ENCODE measurements at places on chromosomes 4 and X.

DNA sequence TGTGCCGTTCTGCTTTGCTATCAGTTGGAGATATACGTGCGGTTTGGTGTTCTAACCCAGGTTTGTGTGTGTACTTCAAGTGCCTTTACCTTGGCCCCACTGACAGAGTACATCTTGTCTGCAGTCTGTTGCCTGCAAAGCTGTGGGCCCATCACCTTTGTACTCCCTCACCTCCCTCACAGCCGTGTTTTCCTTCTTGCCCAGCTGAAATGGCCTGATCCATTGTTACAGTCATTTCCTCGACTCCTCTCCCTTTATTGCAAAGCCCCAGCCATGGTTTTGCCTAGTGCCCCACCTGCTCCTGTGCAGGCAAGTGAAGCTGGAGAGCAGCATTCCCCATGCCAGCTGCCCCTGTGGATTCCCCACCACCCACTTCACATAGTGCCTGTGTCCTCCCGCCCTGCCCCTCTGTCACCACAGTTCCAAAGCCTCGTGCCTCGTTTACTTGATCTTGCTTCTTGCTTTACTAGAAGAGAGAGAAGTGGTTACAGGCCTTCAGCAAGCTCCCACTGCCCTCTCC lies 55.2 kb upstream of the TLR2 start:
- no peak for DNase-seq

DNA sequence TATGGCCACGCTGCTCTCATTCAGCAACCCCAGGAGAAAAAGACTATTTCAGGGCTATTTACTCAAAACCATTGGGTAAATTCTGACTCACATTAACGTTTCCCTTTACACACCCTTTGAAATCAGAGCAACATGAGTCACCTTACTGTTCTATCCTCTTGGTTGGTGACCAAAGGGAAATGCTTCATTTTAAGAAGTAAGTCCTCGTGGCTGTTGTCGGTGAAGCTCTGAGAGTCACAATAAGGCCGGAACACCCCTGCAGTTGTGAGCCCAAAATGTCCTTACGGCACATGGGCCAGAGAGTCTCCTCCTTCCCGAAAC lies 56.3 kb upstream of the SPRY1 start:
- no peak for DNase-seq

DNA sequence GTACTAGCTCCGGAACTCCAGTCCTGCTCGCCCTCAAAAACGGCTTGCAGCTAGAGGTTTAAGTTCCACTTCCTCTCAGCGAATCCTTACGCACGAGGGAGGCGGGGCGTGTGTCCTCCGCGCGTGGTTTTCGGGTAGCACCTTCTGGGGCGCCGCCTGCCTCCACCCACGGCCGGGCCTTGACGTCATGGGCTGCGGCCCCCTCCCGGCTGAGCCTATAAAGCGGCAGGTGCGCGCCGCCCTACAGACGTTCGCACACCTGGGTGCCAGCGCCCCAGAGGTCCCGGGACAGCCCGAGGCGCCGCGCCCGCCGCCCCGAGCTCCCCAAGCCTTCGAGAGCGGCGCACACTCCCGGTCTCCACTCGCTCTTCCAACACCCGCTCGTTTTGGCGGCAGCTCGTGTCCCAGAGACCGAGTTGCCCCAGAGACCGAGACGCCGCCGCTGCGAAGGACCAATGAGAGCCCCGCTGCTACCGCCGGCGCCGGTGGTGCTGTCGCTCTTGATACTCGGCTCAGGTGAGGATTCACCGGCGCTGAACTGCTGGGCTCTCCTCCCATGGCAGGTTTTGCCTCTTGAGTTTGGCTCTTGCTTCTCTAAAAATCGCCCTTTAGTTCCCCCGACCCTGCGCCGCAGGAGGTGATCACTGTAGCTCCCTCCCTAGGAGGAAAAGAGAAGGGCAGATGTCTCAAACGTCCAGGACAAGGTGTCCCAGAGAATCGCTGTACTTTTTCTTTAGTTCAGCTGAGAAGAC lies at the start of gene AREG:
Gene AREG (plus strand): TSS at position 246 of the 752 bp plus-strand sequence. CDS start 210 bp downstream, at position 456.
- DNase-seq = peak; percentile 71

- no peak for DNase-seq
These were observed 33.0 kb downstream of the CISD2 start for GRCh38 chr4:102901804-102902203.

GRCh38 chr4:158090323-158090722 lies 82.5 kb downstream of the GASK1B start:
- no peak for DNase-seq

DNA sequence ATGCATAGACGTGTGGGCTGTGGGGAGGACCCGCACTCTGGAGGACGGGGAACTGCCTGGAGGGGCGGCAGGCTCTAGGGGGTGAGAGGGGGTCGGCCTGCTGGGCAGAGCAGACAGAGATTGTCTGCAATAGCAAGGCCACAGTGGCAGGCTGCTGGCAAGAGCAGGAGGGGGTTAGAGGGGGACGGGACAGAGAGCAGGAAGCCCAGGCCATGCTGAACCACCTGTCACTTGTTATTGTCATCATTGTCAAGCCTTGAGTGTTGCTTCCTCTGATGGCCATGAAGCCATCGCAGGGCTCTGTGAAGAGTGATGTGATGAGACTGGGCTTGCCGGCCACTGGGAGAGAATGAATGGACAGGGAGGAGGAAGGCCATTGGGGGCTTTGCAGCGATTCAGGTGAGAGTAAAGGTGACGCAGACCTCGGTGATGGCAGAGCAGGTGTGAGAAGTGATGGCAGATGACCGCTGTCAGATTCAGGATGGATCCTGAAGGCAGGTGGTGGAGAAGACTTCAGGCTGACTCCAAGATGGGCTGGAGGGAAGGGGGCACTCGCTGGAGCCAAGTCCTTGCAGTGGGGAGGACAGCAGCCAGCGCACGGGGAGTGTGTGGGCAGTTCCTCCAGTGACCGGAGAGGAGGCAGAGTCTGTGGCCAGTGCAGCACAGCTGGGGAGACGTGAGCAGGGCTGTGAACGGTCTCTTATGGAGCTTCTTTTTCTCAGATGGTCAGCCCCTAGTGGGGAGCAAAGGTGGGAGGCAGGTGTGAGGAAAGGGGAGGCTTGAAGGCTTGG lies 43.6 kb downstream of the HTT-AS start:
- DNase-seq = peak; percentile 47

DNA sequence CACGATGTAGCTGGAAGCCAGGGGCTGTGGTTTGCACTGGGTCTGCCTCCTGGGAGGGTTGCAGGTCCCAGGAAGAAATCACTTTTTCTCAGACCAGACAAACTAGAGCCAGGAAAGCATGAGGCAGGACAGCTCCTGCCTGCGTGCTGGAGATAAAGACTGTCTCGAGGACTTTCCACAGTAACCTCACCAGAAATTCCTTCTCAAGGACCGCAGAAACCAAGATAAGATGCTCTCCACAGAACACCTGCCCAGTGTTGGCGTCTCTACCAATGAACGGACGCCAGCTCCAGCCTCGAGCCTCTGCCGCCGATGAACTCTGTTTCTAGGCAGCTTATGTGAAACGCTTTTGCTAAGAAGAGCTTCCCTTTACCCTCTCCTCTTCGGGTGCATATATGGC lies 76.9 kb upstream of the AFAP1 start:
- no peak for DNase-seq

DNA sequence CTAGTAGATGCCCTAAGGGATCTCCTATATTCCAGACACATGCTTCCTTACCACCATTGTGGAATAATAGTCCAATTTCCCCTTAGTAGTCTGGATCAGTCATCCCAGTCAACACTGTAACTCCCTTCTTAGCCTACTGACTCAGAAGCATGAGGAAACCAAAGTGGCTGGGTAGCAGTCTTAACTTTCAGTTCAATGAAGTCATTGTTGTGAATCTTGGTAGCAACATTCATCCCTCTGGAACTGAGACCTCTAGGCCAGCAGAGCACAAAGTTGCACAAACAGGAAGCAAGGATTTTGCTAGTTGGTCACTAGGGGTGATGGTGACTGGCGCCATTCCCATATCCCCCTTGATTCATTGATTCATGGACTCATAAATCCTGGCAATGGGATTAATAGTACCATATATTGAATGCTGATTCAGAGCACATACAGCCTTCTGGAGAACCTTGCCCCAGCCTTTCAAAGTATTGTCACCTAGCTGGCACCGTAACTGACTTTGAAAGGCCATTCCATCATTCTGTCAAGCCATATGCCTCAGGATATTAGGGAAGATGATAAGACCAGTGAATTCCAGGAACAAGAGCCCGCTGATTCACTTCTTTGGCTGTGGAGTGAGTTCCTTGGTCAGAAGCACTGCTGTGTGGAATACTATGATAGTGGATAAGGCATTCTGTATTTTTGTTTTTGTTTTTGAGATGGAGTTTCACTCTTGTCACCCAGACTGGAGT lies 19.7 kb upstream of the GPAT3 start:
- DNase-seq = no peak

DNA sequence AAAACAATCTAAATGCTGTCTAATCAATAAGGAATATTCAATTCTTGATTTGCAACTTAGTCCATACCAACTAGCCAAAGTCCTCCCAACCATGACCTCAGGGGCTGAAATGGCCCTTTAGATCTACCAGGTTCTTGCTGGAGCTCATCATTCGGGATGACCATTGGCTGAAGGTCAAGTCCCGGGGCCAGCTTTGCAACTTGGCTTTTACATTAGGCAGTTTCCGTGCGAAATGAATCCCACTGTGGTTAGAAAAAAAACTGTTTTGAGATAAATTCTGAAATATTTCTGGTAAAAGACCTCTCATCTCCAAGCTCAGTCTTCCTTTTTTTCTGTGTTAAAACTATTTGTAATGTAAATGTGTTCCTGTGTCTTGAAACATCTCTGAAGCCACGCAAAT lies 178.6 kb downstream of the TENM3 start:
- DNase-seq = no peak

- DNase-seq = no peak
These were observed 884.7 kb downstream of the FSTL5 start for GRCh38 chr4:161279095-161279494.

DNA sequence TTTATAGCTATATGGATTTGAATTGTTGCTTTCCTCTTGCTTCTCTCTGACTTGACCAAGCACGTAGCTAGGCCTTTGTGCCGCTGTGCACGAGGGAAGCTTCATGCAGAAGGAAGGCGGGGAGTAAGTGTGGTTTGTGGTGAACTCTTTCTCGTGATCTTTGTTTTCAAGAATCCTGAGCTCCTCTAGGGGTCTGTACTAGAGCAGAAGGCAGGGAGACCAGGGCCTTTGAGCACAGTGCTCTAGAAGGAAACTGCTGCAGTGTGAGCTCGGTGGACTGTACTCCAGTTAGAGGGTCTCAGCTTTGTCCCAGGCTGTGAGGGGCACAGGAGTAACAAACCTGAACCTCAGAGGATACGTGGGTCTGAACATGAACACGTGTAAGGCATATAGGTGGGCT lies 49.0 kb downstream of the AGA start:
- no peak for DNase-seq

- DNase-seq = peak; percentile 3
These were observed 1.9 kb downstream of the IRS4 start for GRCh38 chrX:108734426-108734825.

- DNase-seq = no peak
These were observed 39.3 kb downstream of the PAGE1 start for GRCh38 chrX:49656533-49656932.

DNA sequence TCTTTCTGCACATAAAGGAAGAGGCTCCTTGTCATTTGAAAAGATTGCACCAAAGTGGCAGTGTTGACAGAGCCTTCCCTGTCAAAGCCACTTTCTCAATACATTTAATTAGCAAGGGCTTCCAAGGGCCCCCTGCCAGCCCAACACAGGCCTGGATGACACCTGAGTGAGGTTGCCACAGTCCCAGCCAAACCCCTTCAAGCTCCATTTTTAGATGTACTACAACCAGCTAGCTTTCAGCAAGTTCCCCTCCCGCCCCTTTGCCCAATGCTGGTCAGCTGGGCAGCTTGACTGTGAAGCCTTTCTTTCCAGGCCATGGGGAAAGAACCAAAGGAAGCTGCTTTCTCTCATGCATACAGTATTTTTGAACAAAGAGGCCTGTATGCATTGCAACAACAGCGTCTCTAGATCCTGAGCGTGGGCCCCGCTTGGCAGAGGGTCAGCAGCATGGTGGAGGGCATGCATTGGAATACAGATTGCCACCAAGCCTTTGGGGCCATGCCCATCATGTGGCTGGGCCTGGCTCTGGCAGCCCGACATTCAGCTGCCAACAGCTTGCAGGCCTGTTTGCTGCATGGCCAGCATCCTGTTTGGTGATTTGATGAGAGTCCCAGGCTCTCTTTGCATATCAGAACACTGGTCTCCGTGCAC lies 261.1 kb upstream of the GATB start:
- no peak for DNase-seq

DNA sequence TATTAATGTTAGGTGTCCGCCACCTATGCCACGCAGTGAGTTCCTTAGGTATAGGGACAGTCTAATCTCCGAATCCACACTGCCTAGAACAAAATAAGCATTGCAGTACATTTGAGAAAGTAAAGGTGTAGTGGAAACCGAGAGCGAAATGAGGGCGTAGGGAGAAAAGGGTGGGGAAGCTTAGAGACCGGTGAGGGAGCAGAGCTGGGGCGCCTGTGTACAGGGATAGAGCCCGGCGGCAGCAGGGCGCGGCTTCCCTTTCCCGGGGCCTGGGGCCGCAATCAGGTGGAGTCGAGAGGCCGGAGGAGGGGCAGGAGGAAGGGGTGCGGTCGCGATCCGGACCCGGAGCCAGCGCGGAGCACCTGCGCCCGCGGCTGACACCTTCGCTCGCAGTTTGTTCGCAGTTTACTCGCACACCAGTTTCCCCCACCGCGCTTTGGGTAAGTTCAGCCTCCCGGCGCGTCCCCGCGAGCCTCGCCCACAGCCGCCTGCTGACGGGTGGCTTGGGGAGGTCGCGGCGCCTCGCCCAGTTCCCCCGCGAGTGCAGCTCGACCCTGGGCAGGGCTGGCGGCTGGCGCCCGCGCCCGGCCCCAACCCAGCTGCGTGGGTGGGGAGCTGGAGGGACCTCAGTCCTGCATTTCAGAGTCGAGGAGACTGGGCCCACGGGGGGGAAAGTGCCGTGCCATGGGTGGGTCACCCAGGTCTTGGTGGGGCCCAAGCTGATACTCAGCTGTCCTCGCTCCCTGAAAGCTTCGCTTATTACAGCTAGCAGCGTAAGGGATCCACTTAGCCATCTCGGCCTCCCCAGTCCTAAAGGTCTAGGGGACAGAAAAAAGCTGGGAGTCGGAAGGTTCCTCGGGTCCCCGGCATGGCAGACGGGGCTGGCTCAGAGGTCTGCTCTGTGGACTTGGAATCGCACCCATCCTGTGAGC lies at the start of gene ANXA3:
Gene ANXA3 (plus strand): TSS at position 351 of the 932 bp plus-strand sequence. CDS start 2,704 bp downstream, outside the sequence.
- peak; percentile 73 for DNase-seq
